Activated CD4-positive, alpha-beta T cell treated with anti-CD3 and anti-CD28 coated beads, Interleukin-2, amount 50 U/mL, for 24 hours (primary cell): ENCODE measurements at places on chromosomes 12 and 14.
A peak's percentile ranks its signal among the peaks of the same experiment; 100 is the strongest.

DNA sequence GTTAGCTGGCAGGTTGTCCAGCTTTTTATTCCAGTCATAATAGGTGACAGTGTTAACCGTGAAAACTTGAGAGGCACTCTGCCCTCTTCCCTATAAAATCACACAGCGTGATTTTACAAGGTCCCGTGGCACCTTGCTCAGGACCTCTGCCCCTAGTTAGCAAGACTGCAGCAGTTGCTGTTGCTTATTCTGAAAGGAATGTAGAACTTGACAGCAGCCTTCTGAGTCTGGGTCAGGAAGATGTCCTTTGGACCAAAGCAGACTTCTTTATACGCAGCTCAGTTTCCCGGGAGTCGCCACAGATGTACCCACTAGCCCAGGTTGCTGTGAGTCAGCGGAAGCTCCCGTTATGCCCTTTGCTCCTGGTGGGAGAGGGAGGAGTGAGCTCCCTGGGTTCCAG, 13.2 kb downstream of the PRKAB1 start:
- no peak for DNase-seq

GRCh38 chr12:123395236-123395635, 11.3 kb downstream of the KMT5A start:
- DNase-seq = no peak

- DNase-seq = no peak
These were observed 98.3 kb downstream of the RTN1 start for GRCh38 chr14:59772233-59772632.

- DNase-seq = no peak
These were observed 28.2 kb downstream of the HIGD1C start for GRCh38 chr12:50980545-50980944.

DNA sequence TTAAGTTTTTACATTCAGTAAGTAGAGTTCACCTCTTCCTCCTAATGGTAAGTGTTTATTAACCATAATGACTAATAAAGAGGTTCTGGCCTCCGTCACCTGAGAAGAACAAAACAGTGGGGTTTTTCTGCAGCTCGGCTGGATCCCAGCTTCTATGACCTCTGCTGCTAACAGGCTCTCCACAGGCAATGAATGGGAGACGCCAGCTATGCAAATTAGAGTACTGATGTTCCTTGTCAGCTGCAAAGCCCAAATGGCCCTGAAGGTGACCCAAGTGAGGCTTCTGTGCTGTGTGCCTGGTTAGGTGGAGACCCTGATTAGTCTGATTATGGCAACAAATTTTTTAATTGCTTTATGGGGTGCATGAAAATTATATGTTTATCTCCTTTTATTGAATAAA, 218.1 kb downstream of the APAF1 start:
- no peak for DNase-seq

DNA sequence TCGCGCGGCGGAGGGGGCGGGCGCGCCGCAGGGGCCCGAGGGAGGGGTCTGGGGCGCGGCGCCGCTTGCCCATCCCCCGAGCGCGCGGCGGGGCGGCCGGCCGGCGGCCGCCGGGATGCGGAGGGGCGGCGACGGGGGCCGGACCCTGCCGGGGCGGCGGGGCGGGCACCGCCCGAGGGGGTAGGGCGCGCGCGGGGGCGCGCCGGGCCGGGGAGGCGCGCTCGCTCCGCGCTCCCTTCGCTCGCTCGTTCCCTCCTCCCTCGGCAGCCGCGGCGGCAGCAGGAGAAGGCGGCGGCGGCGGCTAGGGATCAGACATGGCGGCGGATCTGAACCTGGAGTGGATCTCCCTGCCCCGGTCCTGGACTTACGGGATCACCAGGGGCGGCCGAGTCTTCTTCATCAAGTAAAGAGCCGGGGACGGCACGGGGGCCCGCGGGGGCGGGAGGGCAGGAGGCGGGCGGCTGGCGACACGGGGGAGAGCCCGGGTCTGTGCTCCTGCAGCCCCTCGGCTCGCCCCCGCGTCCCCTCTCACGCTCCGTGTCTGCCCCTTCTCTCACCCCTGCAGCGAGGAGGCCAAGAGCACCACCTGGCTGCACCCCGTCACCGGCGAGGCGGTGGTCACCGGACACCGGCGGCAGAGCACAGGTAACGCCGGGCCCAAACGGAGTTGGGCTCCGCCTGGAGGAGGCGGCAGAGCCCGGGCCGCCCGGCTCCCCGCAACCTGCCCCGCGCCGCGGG, at the start of gene PLEKHA5:
Gene PLEKHA5, plus strand, starts transcription at position 248 of the 738 bp plus-strand sequence. Its CDS starts 67 bp downstream, at position 315.
- no peak for DNase-seq

DNA sequence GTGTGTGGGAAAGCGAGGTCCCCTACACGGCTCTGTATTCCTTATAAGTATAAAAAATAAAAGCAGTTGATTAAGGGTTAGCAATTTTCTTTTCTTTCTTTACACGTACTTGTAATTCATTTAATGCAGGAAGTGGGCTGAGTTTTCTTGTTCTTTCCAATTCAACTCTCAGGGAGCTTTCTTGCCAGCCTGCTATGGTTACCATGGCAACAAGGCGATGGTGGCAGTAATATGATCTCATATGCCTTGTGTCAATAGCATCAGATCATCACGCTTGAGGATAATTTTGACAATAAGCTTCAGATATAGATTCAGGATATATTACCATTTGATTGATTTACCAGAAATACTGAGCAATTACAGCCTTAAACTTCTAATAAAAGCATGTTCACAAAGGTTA, 466.5 kb downstream of the APAF1 start:
- no peak for DNase-seq

- DNase-seq = no peak
These were observed 6.6 kb downstream of the EIF5 start for GRCh38 chr14:103340480-103341212.

- no peak for DNase-seq
These were observed 66.3 kb downstream of the IFT43 start for GRCh38 chr14:76051717-76052465.

GRCh38 chr14:35944847-35945246, 118.7 kb downstream of the BRMS1L start:
- DNase-seq = no peak

- DNase-seq = no peak
These were observed 3.2 kb downstream of the PTGES3 start for GRCh38 chr12:56684745-56685359.

DNA sequence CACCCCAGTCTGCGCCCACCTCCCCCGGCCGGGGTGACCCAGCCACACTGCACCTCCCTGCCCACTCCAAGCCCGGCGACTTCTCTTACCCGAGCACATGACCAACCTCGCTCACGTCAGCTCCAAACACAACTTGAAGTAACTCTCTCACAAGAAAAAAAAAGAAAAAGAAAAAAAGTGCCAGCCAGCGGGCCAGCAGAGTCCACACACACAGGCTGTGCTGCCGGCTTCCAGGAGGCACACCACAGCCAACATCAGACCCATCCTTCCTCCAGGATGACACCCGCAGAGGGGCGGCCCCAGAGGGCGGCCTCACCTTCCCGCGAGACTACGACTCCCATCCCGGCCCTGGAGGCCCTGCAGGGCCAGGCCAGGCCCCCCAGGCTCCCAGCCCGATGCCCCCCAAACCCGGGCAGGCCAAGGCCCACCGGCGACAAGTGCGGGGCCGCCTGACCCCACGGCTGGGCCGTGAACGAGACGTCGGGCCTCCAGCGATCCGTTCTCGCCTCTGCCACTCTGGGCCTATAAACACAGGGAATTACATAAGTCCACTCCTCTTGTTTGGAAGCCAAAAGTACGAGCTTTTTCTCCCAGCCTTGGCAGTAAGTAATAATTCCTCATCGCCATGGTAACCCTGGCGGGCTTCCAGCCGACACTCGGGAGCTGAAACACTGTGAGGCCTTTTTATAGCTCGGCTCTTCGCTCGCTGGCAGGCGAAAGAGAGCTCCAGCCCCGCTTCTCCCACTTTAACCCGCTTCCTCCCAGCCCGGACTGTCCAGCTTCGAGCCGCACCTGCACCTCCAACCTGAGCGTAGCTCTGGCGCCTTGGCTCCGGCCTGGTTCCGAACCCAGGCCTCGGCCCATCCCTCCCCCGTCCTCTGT, 49.1 kb downstream of the NCOR2 start:
- DNase-seq = no peak

- DNase-seq = no peak
These were observed 22.0 kb downstream of the LRTM2 start for GRCh38 chr12:1842183-1842904.

DNA sequence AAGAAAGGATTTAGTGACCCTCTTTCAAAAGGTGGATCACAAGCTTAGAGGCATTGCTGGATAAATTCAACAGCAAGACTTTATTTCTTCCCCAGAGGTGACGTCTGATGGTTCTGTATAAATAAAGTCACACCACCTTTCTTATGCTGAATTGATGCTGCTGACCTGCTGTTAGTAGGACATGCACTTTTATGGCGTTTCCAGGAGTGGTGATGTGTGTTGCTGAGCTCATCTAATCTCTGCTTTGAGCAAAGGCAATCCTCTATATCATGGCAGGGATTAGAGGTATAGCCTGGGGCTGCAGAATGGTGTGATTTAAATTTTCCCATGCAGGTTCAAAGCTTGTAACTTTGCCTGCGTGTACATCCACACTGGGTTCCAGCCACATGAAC, 94.9 kb downstream of the ETV6 start:
- DNase-seq = no peak

GRCh38 chr14:69910871-69911270, 31.7 kb downstream of the SMOC1 start:
- DNase-seq = no peak

DNA sequence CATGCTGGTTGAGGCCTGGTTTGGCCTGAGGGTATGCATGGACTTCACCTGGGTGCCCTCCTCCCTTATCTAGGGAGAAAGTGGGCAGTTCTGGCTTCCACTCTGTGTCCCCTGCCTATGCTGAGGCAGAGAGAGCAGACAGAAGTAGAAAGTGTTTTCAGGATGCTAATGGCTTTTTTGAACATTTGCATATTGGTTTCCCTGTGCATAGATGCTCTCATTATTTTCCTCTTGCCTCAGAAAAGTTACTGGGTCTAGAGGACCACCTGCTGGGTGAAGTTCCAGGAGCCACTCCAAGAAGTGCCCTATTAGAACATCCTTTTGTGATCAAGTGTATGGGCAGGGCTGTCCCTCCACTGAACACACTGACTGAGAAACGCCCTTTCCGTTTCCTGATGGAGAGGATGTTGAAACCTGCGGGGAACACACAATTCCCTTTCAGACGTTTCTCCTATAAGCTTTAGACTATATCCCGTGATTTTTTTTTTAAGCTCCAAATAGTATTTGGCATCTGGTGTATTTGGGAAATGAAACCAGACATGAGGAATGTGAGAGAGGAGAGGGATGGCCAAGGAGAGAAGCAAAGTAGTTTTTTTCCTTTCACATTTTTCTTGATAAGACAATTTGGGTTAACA, 66.6 kb downstream of the DAAM1 start:
- no peak for DNase-seq

DNA sequence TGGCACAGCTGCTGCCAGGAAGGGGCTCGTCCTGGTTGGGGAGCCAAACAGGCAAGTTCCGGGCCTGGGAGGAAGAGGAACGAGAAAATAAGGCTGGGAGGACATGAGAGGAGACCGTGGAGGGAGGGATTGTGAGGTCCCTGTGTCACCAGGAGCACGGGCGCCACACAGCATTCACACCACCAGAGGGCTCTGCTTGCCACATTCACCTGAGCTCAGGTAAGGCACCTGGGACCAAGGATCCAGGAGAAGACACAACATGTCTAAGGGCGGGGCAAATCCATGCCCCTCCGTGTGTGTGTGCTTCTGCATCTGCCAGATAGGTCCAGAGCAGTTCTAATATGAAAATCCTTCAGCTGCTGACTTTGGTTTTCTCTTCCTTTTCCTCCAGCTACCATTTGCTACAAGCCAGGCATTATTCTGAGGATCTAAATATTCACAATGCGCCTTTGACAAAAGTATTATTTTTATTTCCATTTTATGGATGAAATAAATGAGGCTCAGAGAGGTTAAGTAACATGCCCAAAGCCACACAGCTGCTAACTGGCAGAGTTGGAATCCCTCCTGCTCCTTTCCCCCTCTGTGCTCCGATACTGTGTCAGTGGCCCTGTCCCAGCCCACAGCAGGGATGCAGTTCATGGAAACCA, 14.6 kb downstream of the RAPGEF3 start:
- peak; percentile 26 for DNase-seq

- no peak for DNase-seq
These were observed 4.3 kb upstream of the AP1G2 start for GRCh38 chr14:23571701-23572523.

- DNase-seq = no peak
These were observed 31.7 kb upstream of the NINJ2 start for GRCh38 chr12:694734-695503.

DNA sequence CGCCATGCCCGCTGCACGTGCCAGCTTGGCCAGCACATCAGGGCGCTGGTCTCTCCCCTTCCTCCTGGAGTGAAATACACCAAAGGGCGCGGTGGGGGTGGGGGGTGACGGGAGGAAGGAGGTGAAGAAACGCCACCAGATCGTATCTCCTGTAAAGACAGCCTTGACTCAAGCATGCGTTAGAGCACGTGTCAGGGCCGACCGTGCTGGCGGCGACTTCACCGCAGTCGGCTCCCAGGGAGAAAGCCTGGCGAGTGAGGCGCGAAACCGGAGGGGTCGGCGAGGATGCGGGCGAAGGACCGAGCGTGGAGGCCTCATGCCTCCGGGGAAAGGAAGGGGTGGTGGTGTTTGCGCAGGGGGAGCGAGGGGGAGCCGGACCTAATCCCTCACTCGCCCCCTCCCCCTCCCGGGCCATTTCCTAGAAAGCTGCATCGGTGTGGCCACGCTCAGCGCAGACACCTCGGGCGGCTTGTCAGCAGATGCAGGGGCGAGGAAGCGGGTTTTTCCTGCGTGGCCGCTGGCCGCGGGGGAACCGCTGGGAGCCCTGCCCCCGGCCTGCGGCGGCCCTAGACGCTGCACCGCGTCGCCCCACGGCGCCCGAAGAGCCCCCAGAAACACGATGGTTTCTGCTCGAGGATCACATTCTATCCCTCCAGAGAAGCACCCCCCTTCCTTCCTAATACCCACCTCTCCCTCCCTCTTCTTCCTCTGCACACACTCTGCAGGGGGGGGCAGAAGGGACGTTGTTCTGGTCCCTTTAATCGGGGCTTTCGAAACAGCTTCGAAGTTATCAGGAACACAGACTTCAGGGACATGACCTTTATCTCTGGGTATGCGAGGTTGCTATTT, 914 bp upstream of the CCND2 start:
- DNase-seq = peak; percentile 57
